Mucosa of gallbladder (tissue), 1 donor: ENCODE measurements at places on chromosomes 2 and 18. TPM values are rescaled to one million over a fixed set of nuclear protein-coding genes. Genes with fewer than 3 reads are reported as not detected.

Gene SP9
- total RNA-seq = not detected

Gene CENPO
- 3.7 TPM for total RNA-seq

Gene NDC80
- total RNA-seq = 1.4 TPM

Gene POTEJ
- not detected for total RNA-seq

Gene ZNF804A
- total RNA-seq = 4.1 TPM

Gene MATN3
- total RNA-seq = 0.89 TPM
